Stimulated activated CD4-positive, alpha-beta T cell treated with anti-CD3 and anti-CD28 coated beads, Interleukin-2, amount 100 ng/mL, for 24 hours (primary cell): ENCODE measurements at places on chromosomes 5 and 9.

DNA sequence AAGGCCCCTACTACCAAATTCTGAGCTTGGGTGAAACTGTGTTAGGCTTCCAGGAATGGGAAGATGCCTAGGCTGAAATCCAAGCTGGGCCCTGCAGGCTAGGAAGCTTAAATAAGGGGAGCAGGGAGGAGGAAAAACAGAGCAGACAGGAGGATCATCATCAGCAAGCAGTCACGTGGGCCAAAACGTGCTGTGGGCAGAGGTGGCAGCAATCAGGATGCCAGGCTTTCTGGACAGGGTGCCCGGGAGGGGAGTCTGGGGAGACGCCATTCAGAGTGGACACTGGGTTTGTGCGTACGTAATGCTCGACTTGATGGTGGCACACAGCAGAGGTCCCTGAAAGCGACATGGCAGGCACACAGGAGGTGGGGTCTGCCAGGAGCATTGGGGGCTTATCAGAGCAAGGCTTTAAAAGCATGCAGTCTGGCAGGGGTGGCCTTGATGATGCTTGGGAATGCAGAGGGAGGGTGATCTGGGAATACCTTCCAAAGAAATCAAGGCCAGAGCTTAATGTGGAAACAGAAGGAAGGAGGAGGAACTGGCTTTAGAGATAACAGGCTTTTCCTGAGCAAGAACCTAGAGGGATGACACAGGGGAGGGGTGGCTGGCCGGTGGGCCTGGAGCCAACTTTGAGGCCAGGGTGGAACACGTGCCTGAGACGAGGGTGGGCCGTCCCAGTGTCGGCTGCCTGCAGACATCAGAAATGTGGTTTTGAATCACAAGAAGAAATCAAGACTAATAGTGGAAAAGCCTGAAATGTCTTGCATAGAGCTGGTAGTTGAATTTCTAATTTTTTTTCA, 212.5 kb downstream of the GADD45G start:
- DNase-seq, result no peak

- DNase-seq, result peak; percentile 77
These were observed 55.8 kb upstream of the SHC3 start for GRCh38 chr9:89234205-89235067.

DNA sequence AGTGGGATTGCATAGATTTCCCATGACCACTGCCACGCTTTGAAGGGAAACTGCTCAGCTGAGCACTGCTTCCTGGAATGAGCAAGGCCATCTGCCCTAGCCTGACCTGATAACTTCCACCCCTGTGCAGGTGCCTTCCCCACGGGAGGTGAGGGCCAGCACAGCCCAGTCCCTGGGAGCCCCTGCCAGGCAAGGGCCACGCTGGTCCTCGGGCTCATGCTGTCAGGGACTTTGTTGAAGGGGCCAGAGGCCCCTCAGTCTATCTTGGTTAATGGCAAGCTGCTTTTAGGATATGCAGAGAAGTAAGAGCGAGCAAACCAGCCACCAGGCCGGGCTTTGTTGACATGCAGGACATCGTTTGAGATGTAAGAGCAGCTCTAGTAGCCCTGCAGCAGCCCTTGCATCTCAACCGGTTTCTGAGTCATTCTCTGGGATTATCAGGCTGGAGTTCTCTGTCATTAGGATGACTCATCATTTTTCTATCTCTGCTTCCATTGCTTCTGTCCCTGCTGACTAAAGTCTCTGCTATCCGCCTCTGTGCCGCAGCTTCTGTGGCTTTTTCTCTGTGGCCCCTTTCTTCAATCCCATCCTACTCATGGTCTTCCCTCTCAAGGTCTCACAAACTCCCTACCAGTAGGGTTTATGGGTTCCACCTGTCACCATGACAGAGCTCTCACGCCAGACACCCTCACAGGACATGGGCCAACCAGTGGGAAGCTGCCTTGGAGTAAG, 30.6 kb upstream of the IQGAP2 start:
- DNase-seq, result no peak

DNA sequence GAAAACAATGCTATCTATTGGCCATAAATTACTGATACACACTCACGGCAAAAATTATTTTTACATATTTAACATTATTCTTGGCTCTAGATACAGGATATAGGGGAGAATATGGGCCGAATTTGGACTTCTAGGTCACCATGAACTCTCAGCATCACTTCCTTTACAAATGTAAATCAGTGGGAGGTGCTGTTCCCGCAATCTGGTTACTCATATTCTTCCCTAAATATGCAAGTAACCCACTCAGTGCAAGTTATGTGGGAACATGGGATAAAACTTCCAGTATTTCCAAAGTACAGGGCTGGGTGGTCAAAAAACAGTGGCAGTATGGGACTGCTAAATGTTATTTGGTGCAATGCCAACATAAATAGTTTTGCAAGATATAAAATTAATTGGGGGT, 145.6 kb downstream of the PPP2R2B start:
- DNase-seq, result no peak

DNA sequence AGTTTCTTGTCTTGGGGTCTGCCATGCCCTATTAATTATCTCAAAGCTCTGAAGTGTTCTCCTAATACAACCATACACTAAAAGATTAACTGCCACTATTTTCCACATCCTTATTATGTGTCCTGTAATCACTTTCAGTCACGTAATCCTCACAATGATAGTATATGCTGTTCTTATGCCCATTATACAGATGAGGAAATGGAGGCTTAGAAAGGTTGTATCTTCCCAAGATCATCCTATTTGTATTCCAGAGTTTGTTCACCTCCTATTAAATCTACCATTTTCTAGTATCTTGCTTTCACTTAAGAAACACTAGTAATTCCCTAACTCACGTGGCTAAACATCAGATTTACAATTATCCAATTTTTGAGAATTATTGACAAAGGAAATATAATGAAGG, 2.9 kb upstream of the ARHGEF28 start:
- no peak for DNase-seq
